ENCODE measurements at places on chromosomes 1 and 21.

GRCh38 chr1:108639899-108640560 is 20.9 kb downstream of the HENMT1 start:
- DNase-seq, result no peak

DNA sequence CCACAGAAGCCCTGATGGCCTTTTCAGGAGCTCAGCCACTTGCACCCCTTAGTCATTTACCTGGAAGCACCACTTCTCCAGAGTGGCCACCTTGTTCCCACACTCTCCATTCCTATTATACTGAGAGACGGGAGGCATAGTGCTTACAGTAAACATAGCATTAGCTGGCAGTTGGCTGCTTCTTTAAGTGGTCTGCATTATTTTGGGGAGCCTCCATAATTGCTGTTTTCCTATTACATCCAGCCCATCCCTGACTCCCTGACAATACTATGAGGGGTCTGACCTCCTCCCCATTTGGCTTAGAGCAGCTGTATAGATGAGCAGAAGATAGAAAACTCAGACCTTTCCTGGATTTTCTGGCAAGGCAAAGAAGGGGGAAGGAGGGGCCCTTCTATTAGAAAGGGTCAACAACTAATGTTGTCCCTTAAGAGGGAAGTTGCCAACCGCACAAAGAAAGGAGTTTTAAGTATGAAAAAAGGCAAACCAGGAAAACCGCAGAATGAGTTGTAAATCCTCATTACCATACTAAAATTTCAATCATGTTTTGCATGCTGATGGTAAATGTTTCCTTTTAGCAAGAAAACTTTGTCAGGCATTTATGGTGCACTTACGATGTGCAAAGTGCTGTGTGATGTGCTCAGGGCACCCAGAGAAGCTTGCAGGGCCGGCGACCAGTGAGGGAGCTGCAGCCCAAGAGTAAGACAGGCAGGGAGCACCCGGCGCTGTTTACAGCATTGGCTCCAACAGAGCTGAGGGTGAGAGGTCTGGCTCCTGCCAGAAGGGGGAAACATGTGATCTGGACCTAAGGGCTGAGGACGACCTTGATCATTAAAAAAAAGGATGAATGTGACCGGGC is 167.3 kb downstream of the ZZZ3 start:
- no peak for DNase-seq

DNA sequence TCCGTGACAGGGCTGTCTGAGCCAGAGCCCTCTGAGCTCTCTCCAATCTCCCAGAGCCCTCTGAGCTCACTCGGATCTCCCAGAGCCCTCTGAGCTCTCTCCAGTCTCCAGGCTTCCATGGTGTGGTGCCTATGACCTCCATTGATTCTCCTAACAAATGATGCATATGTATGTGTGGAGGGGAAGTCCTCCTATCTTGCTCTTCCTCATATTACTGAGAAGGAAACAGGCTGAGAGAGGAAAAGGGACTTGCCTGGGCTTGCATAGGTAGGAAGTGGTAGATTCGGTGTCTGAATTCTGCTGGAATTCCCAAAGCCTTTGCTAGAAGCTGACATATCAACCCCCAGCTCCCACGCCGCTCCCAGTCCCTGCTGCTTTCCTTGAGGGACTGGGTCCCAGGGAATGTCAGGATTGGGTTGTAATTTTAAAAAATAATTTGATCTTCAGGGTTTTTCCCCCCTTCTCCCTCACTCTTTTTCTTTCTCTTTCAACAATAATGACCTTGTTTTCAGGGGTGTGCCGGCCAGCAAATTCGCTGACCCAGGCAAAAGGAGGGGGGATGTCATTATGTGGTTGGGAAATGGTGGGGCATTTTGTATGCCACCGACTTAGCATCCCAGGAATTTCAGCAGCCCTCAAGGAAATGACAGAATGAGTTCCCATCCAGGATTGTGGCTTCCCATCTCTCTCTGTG is 42.3 kb upstream of the RUNX3 start:
- DNase-seq, result no peak

DNA sequence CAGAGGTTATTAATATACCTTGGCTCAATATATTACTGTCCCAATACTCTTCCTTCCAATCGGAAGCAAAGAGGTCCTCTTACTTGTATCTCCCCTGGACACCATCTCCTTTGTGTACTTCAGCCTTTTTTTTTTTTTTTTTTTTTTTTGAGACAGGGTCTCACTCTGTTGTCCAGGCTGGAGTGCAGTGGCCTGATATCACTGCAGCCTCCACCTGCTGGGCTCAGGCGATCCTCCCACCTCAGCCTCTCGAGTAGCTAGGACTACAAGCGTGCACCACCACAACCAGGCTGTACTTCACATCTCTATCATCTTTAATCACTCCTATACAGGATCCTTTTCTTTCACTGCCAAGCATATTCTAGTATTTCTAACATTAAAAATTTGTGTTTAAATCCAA is 2.8 kb upstream of the DARS2 start:
- DNase-seq, result no peak

DNA sequence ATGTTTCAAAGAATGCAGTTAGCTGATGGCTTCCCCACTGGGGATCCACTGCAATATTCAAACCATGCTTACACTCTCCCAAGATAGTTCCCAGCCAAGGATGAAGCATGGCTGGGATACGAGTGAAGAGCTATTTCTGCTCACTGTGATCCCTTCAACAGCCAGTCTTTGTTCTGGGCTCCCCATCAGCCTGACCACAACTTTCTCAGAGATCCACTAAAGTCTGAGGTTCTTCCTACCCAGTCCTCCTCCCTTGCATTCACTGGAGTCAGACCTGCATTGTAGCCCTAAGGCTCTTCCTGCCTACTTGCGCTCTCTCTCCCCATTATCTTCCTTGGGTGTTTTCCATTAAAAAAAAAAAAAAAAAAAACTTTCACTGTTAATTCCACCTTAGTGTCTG is 101.4 kb downstream of the TTLL7 start:
- no peak for DNase-seq

DNA sequence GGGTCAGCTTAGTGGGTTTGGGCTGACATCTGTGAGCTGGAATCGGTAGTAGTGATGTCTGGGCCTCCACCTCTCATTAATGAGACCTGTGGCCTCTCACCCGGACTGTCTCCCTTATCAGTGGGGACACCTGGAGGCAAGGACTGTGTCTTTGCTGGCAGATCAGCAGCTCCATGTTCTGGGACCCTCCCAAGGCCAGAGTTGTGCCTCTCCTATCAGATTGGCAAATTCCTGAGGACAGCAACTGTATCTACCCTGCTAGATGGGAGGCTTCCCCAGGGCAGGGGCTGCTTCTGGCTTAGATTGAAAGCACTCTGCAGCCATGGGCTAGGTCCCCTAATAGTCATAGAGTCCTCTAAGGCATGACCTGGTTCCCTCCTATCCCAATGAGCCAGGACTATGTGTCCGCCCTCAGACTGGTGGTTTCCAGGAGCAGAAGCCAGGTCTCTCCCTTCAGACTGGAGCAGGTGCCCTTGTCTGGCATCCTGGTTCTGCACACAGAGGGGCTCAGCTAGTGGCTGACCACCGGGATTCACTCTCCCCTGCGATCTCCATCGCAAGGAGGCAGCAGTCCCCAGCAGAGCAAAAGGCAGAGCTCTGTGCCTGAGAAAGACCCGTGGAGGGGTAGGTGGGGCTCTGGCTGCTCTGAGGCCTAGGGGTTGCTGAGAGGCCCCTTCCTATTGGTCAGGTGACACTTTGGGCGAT is 5.8 kb downstream of the DRAXIN start:
- DNase-seq, result no peak

DNA sequence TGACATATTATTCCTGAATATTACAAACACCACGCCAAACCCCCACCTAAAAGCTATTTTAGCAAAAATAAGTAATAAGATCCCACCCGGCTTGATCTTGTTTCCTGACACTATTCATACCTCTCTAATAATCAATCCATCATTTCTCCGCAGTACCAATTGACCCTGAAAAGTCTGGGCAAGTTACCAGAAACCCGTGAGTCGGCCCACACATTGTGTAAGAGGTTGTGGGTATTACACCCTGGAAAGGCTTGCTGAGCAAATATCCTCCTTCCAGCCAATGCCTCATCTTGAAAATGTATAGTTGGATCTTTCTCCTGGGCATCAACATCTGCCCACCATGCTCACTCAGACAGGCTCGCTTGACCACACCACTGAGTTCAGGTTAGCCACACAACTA is 451.0 kb downstream of the TTLL7 start:
- DNase-seq, result no peak

DNA sequence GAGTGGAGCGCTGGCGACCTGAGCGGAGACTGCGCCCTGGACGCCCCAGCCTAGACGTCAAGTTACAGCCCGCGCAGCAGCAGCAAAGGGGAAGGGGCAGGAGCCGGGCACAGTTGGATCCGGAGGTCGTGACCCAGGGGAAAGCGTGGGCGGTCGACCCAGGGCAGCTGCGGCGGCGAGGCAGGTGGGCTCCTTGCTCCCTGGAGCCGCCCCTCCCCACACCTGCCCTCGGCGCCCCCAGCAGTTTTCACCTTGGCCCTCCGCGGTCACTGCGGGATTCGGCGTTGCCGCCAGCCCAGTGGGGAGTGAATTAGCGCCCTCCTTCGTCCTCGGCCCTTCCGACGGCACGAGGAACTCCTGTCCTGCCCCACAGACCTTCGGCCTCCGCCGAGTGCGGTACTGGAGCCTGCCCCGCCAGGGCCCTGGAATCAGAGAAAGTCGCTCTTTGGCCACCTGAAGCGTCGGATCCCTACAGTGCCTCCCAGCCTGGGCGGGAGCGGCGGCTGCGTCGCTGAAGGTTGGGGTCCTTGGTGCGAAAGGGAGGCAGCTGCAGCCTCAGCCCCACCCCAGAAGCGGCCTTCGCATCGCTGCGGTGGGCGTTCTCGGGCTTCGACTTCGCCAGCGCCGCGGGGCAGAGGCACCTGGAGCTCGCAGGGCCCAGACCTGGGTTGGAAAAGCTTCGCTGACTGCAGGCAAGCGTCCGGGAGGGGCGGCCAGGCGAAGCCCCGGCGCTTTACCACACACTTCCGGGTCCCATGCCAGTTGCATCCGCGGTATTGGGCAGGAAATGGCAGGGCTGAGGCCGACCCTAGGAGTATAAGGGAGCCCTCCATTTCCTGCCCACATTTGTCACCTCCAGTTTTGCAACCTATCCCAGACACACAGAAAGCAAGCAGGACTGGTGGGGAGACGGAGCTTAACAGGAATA is 4.2 kb downstream of the TFAP2E start:
- no peak for DNase-seq

GRCh38 chr1:77095236-77095635 is 124.0 kb downstream of the PIGK start:
- DNase-seq, result no peak

DNA sequence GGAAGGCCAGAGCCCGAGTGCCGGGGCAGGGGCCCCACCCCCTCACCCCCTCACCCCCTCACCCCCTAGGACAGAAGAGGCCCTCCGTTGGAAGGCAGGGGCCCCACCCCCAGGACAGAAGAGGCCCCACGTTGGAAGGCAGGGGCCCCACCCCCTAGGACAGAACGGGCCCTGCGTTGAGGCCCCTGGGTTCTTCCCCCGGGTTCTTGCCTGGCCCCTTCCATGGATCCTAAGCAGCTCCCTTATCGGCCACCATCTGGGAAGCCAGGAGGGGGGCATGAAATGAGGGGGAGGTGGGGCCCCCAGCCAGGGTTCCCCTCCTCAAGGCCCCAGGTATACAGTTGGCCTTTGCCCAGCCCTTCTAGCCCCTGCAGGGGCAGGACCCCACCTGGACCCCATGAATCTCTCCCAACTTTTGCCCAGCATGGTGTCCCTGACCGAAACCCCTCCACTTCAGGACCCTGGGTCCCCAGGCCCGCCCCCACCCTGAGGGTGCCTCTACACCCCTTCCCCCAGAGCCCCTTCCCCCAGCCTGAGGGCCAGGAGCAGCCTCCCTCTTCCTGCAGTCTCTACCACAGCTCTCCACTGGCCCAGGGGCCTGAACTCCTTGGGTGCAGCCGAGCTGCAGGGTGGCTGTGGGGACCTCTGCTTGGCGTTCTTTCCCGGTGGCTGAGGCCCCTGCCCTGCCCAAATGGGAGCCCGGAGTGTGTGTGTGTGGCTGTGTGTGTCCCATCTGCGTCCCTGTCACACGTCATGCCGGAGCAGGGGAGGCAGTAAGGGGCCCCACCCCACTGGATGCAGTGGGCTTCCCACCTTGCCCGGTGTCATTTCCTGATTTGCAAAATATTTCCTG is 4.3 kb upstream of the VWA1 start:
- no peak for DNase-seq

- no peak for DNase-seq
Observed at GRCh38 chr1:209761011-209761635, 5.3 kb downstream of the TRAF3IP3 start.

GRCh38 chr1:33363470-33363861 is 42.6 kb upstream of the A3GALT2 start:
- no peak for DNase-seq

- DNase-seq, result no peak
Observed at GRCh38 chr1:96865731-96866685, 144.4 kb downstream of the PTBP2 start.

- DNase-seq, result no peak
Observed at GRCh38 chr1:45009956-45010854, 919 bp downstream of the HECTD3 start.

DNA sequence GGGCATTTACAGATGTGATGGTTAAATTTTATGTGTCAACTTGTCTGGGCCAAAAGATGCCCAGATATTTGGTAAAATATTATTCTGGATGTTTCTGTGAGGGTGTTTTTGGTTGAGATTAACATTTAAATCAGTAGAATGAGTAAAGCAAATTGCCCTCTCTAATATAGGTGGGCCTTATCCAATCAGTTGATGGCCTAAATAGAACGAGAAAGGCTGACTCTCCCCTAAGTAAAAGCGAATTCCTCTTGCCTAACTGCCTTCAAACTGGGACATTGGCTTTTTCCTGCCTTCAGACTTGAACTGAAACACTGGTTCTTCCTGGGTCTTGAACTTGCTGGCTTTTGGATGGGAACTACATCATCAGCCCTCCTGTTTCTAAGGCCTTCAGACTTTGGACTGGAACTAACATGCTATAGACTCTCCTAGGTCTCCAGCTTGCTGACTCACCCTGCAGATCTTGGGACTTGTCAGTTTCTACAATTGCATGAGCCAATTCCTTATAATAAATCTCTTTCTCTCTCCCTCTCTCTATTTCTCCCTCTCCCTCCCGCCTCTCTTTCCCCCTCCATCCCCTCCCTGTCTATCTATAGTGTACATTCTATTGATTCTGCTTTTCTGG is 10.2 kb upstream of the NAV1 start:
- no peak for DNase-seq

DNA sequence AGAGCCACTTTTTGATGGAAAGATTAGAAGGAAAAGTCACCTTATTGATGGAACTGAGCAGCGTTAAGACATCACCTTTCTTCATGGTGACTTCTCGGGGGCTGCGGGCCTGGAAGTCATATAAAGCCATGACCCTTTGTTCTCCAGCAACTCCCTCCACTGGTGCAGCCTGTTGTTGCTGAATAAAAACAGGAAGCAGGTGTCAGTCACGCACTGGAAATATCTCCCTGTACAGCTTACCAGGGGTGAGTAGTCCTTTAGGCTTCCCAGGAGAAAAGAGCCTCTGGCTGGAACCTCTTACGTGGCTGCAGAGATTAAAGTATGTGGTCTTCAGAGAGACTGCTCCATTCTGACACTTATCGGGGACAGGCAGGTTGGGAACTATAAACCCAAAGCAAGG is 31.9 kb downstream of the SPTA1 start:
- DNase-seq, result no peak

Measured in cortex of kidney (tissue), 1 donor.